ENCODE measurements at places on chromosomes 4 and X.

DNA sequence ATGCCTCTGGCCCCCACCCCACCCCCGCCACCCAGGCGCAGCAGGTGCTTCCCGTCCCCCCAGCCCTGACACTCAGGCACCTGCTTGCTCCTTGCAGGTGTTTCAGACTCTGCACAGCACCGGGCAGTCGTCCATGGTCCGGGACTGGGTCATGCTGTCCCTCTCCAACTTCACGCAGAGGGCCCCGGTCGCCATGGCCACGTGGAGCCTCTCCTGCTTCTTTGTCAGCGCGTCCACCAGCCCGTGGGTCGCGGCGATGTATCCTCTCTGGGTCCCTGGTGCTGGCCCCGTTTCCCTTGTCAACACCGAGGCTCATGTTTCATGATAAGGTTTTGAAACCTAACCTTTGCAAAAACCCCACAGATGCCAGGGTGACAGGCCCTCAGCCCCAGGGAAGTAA lies 10.2 kb upstream of the MSANTD1 start:
- no peak for DNase-seq

DNA sequence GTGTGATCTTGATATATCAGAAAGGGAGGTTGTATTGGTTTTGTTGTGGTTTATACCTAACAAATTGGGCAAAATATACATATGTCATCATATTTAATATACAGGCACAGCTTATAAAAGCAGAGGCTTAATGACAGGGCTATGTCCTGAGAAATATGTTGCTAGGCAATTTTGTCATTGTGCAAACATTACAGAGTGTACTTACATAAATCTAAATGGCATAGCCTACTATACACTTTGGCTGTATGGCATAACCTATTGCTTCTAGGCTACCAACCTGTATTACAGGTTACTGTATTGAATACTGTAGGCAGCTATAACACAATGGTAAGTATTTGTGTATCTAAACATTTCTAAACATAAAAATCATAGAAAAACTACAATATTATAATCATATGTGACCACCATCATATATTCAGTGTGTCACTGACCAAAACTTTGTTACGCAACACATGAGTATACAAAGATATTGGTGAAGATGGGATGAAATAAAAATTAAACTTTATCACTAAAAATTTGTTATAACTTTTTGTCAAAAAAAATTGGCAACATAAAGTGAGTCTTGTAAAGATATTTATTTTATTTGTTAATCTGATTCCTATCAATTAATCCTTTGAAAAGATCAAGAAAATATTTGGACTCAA lies 414.0 kb upstream of the HS3ST1 start:
- no peak for DNase-seq

GRCh38 chr4:163378661-163379060 lies 35.0 kb downstream of the NPY5R start:
- no peak for DNase-seq

GRCh38 chr4:124833831-124834505 lies 121.4 kb upstream of the ANKRD50 start:
- no peak for DNase-seq

DNA sequence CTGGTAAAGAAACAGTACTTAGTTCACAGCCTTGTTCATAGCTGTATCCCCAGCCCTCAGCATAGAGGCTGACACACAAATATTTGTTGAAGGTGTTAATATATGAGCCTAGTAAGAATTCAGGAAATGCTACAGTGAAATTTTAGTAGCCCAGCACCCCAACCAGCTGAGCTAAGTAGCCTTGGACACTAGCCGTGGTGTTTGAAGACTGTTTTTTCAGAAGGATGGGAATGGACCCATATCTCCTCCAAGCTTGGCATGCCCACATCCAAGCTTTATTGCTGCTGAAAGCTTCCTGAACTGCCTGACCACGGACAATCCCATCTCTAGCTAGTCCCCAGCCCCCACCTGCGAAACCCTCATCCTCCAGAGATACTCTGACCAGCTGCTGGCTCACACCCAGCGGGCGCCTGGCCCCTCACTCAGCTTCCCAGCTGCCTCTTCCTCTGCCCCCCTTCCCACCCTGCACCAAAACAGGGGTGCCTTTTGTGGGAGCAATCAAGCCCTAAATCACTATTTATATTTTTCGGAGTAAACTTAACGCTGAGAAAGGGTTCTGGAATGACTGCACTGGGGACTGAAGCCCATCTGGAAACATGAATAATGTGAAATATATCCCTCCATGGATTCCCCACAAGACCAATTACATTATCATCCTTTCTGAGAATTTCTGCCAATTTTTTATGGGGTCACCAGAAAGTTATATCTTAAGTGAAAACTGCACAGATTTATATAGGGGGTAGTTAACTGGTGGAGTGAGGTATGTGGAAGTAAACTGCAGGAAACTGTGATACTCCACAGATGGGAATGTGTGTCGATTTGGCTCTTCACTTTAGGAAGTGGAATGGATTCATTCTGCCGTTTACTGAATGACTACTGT lies 41.1 kb upstream of the CBR4 start:
- no peak for DNase-seq

DNA sequence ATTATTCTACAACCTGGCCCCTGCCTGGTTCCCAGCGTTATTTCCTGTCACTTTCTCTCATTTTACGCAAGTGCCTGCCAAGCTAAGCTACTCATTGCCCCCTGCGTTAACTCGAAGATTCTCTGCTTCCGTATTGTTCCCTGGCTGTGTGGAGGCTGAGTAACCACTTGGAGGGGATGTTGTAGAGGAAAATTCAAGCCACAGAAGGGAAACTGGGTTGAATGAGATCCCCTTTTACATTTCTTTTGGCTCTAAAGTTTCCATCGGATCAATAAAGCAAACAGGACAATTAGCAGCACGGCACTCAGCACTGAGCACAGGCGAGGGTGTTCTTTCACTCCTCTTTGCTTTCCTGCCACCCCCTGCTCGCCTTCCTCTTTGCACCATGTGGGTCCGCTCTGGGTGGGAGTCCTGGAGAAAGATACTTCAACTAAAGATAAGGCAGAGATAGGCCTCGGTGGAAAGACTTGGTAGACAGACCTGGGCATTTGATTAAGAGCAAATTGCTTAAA lies 4.2 kb upstream of the TMSB4X start:
- no peak for DNase-seq

DNA sequence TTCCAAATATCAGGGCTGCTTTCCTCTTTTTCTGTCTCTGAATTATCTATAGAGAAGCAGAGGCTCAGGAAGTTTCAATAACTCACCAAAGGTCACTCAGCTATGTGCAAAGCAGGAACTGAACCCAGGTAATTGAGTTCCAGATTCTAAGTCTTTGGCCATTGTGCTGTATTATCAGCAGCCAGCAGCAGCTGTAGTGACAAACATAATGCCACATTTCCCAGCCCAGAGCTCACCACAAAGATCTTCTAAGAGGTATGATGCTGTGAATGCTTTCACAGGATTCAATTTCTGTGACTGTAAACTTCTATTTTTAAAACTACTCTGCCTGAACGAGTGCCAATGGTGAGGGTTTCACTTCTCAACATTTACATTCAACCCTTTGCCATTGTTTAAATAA lies 56.4 kb downstream of the SPOCK3 start:
- no peak for DNase-seq

GRCh38 chr4:85951-86350 lies 32.8 kb downstream of the ZNF595 start:
- DNase-seq = no peak

DNA sequence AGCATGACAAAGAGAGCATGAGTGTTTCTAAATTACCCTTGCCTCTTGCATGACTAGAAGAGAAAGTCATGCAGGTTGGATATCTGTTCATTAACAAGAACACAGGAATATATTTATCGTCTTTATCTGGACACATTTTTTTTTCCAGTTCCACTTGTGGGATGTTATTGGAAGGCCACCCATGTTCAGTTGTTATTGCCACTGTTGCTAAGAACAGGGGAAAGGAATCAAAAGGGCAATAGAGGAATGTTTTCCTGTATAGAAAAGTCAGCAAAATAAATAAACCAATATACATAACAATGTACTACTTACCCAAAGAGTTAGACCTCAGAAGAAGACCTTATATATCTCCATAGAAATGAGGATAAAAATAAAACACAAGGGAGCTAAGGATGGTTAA lies 270.1 kb downstream of the QDPR start:
- DNase-seq = no peak

DNA sequence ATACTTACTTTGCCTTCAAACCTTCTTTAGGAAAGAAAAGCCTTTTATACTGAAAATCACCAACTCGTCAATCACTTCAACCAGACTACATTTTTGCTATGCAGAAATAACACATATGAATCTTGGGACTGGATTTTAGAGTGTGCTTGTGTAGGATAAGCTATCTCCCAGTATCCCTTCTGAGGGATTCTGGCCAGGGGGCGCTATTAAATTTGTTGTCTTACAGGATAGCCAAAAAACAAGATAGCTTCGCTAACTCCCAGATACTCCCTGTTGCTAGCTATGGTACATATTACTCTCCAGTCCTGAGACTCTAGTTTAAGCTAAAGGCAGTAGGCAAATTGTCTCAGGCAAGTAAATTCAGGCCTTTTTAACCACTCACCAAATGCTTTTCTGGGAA lies 167.2 kb downstream of the LHFPL1 start:
- DNase-seq = no peak

DNA sequence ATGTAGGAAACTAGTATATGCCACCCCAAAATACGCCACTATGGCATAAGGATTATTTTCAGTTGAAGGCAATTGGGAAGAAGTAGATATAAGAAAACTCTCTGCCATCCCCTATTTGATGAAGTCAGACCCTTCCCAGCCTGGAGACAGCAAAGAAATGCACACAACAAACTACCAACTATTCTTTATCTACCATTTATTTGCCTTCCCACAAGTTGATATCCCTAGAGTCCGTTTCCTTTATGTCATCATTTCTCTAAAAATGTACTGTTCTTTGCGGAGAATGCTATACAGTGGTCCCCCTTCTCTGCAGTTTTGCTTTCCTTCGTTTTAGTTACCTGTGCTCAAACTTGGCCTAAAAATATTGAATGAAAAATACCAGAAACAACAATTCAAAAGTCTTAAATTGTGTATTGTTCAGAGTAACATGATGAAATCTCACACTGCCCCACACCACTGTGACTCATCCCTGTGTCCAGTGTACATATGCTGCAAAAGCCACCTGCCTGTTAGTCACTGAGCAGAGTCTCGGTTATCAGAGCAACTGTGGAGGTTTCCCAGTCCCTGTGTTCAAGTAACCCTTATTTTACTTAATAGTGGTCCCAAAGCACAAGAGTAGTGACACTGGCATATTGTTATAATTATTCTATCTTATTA lies 152.3 kb downstream of the WDFY3 start:
- no peak for DNase-seq

GRCh38 chr4:71147261-71147660 lies 153.8 kb downstream of the DCK start:
- no peak for DNase-seq

GRCh38 chrX:63283348-63283747 lies 67.8 kb downstream of the SPIN4 start:
- no peak for DNase-seq

GRCh38 chrX:124383354-124383753 lies 37.0 kb downstream of the SH2D1A start:
- no peak for DNase-seq

DNA sequence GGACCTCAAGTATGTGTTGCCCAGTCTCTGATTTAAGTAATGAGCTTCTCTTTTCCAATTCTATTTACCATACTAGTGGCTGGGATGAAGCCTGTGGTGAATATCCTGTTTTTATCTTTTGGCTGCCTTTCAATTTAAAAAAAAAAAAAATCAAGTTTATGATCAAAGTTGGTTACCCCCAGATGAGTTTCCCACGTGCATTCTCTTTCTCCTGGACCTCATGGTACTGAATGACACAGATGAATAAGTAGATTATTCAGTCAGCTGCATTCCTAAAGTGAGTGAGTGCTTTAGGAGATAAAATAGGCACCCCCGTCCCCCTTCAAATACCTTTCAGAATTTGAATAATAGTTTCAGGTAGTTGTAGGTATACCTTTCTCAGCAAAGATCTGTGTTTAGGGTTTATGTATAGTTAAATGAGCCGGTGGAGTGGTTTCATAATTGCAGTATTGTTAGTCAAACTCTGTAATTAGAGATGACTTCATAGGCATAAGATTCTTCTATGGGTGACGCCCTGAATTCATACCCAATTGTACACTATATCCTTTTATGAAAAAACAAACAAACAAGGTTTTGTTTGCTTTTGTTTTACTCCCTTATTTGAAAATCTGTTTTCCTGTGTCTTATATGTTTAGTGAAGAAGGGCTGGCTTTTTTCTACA lies 41.9 kb downstream of the PLS3 start:
- no peak for DNase-seq

DNA sequence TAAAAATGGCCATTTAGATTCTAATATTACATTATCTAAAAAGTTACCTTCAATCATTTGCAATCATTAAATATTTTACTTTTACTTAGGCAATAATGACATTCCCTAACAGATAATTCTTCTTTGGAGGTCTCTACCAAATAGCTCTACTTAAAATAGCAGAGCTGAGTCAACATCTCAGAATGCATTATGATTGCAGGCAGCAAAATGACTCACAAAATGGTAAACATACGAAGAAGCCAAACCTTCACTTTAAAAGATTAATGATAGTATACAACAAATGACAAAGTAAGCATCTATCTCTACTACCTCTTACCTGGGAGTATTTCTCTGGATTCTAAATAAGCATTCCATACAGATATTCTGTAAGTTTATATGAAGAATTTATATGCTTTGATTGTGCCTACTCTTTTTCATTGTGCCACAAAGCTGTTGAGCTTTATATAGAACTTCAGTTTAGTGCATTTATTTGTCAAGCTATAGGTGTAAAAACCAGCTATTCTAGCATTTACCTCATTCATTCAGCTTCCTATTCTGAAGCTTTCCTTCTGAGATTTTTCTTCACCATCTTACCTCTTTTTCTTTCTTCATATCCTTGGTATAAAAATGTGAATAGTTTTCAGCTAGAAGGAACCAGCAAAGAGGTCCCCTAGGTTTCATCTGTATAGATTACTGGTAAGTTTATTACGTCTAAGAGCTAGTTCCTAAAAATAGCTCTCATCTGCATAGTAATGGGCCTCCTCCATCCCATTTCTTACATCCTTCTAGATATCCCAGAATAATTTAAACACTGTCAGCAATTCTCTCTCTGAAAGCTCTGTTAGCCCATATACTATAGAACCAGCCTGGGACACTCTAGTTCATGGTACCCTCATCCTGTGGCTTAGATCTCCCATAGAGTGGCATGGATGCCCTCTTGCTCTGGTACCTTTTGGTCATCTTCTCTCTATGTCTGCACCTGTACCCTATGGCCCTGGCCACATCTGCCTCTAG lies 17.2 kb upstream of the SPCS3 start:
- no peak for DNase-seq

- DNase-seq = no peak
These were observed 84.5 kb upstream of the UXT start for GRCh38 chrX:47743504-47743903.

Measured in ureter (tissue), 1 donor.